ENCODE measurements at places on chromosomes 3 and 15.

DNA sequence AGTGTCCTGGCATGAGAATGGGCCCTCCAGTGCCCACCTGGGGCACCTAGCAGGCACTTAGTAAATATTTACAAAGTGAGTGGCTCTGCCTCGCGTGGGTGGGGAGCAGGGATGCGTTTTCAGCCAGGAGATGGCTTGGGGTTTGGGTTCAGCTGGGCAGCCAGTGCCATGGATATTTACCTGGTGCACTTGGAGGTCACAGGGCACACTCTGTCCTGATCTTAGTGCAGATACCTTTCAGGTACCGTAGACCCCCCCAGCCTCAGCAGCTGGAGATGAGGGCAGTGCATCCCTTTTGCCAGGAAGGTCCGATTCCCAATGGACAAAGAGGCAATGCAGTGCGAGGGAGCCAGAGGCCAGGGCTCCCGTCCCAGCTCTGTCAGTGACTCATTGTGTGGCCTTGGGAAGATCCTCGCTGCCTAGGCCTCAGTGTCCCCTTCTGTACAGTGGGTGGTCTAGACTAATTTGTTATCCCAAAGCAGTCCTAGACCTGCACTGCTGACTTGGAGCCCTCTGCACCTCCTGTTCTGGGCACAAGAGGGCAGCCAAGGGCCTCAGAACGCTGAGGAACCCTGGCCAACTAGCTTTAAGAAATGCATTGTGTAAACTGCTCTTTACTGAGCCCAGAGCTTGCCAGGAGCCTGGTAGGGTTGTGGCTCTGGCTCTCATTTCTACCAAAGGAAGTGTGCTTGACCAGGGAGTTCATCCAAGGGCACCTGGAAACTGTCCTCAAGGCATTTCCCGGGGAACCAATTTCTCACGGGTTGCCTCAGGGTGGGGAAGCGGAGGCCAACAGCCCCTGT lies 16.0 kb downstream of the HDAC11 start:
- peak; percentile 81 for DNase-seq

GRCh38 chr15:38536201-38536676 lies 28.4 kb downstream of the RASGRP1 start:
- no peak for DNase-seq

DNA sequence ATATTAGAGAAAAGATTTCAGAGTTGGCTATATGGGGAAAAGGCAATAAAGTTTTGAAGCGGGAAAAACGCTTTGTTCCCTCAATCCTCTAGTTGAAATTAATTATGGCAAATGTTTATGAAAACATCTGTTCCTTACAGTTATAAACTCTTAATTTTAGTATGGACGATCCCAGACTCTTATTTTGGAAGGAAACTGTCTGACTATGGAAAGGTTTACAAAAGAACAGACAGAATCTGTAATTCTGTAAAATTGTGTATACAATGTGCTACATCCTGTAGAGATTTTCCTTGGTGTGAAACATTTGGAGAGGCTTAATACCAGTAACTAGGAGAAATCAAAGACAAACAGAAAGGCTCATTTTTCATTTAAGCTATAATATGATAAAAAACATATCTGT lies 311.8 kb downstream of the TBC1D5 start:
- no peak for DNase-seq

GRCh38 chr15:56460071-56460470 lies 4.9 kb downstream of the MNS1 start:
- no peak for DNase-seq

DNA sequence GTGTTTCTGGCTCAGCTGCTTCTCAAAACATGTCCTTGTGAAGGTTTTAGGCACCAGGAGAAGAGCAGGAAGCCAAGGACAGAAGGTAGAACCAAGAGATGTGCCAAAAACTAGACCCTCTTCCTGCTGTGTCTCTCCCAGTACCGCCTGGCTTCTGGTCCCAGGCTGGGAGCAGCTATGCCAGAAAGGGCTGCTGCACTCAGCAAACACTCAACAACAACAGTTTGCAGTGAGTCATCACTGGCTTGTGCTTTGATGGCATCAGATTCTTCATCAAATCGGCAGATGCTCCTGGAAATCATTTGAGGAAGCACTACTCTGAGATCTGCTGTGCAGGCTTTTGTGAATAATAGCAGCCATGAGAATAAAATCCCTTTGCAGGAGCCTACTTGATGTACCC lies 63.2 kb downstream of the DGKG start:
- DNase-seq = no peak

DNA sequence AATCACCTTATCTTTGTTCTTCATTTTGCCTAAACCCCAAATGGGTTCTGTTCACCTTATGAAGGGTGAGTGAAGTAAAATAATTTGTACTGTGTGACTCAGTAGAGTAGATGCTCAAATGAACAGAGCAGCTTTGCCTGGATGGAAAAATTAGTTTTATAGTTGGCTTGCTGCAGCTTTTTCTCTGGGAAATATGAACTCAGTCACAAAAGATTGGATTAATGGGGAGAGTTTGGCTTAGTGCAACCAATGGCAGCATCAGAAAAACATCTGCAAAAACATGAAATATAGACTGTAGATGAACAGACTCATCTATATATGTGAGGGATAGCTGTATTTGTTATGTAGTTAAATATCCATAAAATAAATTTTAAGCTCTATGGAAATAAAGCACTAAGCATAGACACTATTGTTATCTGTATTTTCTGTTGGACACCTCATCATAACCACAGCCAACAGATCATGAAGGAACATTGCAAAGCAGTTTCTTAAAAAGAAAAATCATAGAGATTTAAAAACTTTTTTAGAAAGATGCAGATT lies 181.3 kb downstream of the ECT2 start:
- DNase-seq = no peak

DNA sequence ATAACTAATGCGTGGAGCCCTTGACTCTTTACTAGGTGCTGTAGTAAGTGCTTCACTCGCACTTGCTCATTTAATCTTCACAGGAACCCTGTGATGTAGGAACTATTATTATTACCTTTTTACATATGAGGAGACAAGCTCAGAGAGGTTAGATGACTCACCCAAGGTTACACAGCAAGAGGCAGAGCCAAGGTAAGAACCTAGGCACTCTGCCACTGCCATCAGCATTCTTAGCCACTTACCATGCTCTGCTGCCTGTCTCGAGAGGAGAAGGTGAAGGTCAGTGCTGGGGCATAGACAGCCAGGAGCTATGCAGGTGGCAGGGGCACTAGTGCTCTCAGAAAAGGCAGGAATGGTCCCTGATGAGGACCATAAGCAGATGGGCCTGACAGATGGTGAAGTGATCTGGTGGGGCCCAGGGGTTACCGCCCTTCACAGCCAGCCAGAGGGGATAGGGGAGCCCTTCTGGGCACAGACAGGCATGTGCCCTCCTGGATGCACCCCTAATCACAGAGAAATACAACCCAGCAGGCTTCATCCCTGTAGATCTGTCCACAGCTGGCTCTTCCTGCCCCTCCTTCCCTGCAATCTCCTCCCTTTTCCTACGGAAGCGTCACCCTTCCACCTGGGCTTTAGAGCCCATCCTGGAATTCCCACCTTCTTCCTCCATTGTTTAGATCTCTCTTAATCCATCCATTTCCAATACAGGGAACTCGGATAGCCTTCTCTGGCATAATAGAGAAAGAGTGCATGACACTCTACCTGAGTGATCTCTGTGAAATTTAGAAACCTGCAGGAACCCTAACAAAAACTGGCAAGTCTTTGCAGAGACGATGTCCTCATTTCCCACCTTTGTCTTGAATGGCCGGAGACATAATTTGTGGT lies 26.9 kb downstream of the ABTB1 start:
- no peak for DNase-seq

DNA sequence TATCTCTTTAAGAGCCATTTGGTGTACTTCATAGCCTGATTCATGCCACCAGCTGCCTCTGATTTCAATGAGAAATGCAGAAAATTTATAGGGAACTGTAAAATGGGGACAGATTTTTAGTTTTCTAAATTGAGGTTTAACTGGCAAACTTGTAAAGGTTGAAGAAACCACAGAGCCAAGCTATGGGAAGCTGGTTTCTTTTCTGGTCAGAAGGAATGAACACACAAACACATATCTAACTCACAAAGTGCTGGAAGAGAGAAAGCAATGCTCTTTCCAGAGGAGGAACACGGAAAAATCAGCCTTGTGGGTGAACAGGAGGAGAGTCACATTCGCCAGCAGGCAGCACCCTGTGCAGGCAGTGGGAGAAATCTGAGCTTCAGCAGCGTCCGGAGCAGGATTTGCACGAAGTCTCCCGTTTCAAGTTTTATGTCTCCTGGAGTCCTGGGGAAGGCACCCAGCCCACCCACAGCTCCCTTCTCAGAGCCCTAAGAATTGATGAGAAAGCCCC lies 481 bp downstream of the MASP1 start:
- DNase-seq = no peak

GRCh38 chr3:96213393-96213792 lies 601.0 kb upstream of the EPHA6 start:
- no peak for DNase-seq

GRCh38 chr15:74417225-74417624 lies 16.5 kb downstream of the SEMA7A start:
- no peak for DNase-seq

DNA sequence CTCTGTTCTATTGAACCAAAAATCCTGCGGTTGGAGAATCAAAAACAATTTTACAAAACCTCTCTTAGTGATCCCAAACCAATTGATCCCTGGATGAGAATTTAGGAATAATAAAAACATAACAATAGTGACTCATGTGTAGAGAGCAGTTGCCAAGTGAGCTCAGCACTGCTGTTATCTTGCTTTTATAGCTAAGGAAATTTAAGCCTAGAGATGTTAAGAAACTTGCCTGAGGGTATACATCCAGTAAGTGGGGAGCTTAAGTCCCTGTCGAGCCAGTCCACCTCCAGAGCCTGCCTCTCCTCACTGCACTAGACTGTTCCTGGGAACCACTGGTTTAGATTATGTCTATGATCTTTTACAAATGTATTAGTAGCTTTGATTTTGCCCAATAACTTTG lies 358.4 kb upstream of the LMCD1 start:
- no peak for DNase-seq

DNA sequence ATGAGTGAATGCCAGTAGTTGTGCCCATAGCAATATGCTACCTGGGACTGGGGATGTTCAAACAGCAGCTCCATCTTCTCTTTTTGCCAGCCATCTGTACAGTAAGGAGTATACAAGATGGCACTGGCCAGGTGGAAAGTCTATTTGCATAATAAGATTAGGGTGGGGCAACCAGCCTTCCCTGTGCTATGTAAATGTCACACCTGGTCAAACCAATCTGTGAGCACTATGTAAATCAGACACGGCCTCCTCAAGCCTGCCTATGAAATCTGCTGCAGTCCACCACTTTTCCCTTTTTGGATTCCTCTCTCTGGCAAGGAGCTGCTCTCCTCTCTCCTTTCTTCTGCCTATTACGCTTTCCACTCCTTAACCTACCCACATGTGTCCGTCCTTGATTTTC lies 53.0 kb downstream of the C3orf80 start:
- no peak for DNase-seq

DNA sequence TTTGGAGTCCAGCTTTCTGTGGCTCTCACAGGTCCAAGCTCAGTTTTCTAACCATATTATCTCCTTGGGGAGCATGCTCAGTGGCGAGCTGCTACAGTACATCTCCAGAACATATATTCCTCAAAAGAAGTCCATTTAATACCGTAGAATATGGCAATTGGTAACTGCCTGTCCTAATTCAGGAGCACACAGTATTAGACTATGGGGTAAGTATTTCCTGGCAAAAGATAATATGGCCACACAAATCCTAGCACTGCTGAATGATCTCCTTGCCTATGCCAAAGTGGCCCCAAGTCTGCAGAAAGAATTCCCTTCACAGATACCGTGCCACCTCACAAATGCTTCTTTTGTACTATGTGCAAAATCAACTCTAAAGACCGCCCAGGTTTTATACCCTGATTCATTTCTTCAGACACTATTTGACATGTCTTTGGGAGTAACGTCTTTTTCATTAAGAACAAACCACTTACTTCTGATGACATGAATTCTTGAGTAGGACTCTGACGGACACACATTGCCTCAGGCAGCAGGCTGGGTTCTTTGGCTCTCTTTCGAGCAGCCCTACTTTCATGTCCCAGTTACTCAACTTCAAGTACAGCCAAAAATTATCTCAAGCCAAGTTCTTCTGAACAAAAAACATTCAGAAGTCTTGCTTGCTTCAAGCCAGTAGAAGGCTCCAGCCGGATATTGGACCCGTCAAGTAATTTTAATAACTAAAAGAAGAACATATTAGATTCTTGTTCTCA lies 368.3 kb upstream of the DCBLD2 start:
- DNase-seq = no peak

GRCh38 chr3:196135693-196136639 lies 54.1 kb upstream of the TFRC start:
- DNase-seq = no peak

DNA sequence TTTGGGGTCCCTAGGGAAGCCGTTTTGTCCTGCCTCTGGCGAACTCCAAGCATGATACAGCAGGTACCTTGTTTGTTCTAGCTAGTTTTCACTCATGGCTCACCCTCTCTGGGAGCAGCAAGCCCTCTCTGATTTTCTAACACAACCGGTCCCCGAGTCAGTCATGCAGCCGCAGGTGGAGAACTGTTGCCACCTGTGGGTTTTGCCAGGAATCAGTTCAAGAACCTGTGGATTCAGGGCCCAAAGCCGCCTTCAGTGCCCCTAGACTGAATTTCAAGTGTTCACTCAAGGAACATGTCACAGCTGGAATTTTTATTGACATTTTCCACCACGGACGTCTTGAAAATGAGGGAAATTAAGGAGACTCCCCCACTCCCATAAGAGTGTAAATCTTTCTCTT lies 13.3 kb upstream of the LRRK1 start:
- DNase-seq = no peak

- DNase-seq = no peak
Measured at GRCh38 chr15:85570336-85570735, 189.9 kb downstream of the AKAP13 start.

DNA sequence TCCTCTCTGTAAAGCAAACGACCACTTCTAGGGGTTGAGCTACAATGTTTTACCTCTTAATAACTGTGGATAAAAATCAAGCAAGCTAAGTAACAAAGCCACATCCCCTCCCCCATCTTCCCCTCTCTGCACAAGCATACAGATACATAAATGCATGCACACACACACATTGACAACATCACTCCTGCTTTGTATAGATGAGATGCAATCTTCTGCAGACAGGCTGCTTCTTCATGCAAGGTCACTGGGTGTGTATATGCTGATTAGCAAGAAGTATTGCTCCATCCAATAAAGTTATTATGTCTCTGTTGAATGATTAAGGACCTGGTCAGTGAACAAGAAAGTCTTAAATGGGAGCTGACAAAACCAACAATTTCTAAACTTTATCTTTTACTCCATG lies 8.8 kb upstream of the ATP11B start:
- DNase-seq = no peak

Measured in CD8-positive, alpha-beta T cell (primary cell).